Hematopoietic multipotent progenitor cell treated with erythropoietin and hydrocortisone succinate and interleukin-3 and kit ligand, for 6 days (in vitro differentiated cells): ENCODE measurements at places on chromosomes 16 and 17.

- no peak for DNase-seq
Measured at GRCh38 chr16:20084624-20085226, 11.0 kb upstream of the GPR139 start.

DNA sequence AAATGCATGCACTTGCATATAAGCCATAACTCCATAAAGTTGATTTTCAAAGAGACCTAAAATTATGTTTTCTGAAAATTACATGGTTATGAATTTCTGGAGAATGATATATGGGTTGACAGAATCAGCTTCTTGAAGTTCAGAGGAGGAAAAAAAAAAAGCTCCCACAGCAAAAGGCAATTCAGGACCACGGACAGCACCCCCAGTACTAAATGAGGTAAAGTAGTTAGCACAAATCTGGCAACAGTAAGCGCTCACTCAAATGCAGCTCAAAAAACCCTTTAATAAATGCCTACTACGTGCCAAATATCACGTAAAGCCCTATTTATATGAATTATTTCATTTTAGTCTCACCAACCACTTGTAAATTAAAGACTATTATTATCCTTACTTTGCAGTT lies 135.2 kb downstream of the SHISA9 start:
- peak; percentile 81 for DNase-seq

- DNase-seq, result peak; percentile 85
Measured at GRCh38 chr16:9138731-9139501, 47.5 kb downstream of the HAPSTR1 start.

- DNase-seq, result no peak
Measured at GRCh38 chr16:3915426-3916260, 35.1 kb upstream of the CREBBP start.

DNA sequence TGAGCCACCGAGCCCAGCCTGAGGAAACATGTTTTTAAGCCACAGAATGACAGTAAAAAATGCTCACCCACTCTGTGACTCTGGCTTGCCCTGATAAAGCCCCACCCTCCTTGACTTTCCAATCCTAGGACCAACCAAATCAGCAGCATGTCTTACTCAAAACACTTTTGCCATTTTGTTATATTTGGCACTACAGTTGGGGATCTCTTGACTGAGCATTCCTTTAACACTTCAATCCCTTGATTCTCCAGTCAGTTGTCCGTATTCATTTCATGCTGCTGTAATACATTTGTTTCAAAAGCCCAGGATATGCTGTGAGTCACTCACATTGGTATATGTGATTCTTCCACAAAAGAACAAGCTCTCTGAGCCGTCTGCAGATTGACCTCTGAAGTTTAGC lies 8.2 kb downstream of the MYH3 start:
- peak; percentile 70 for DNase-seq
